ENCODE measurements at places on chromosomes 6 and 20.

DNA sequence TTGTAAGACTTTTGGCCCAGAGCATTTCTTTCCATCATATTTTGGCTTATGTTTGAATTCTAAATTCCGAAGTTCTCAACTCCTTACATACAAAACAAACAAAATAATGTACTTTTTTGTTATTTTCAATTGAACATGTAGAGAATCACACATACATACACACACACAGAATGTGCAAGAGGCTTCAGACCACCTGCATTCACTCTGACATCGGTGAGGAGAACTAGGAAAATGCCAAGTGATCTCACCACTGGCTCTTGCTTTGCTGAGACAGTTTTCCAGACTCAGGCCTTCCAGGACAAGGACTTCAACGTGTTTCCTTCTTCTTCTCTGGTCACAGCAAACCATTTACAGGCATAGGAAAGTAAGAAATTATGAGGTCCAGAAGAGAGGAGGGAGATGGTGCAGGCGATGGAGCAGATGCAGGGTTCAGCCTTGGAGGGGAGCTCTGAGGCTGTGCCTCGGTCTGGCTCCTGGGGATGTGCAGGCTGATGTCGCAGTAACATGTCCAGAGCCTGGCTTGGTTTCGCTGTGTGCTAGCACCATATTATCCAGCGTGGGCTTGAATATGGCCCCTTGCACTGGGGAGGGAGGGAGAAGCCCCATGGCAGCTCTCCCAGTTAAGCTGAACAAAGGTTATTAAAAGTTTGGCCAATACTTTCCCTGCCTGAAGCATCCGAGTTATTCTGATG, 93.4 kb downstream of the DACT2 start:
- no peak for DNase-seq

DNA sequence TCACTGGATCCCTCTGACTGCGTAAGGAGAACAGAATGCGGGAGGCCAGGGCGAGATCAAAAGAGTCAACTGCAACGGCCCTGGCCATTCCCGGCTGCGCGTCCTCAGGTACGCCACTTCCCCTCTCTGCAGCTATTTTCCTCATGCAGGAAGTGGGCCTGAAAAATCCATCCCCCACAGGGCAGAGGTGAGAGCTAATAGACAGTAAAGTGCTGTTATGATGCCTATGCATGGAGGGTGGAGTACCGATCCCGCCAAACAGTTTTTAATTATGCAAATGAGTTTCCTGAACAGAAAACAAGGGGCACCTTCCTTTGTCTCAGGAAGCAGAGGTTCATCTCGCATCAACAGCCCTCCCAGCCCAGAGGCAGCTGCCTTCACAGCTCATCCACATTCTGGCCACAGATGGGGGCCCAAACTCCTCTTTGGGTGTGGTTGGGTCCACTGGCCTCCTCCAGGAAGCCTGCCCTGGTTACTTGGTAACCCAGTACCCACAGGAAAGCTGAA, 9.3 kb downstream of the PREX1 start:
- no peak for DNase-seq

GRCh38 chr6:112879920-112880413, 532.8 kb downstream of the RFPL4B start:
- DNase-seq = no peak

DNA sequence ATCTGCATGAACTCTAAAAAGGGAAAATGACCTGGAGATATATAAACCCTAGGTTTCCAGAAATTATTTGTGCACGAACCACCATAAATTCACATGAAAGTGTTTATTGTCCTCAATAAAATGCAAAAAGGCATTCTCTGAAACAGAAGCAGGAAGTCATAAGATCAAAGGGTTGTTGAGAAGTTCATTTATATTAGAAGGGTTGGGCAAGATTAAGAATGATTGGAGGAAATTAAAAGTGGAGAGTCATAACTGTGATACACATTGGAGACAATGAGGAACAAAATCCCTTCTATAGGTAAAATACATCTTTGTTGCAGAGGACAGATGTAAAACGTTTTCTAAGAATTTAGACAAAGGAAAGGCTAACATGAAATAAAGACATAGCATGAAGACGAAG, 476.8 kb downstream of the CBLN4 start:
- DNase-seq = no peak

- DNase-seq = peak; percentile 4
Observed at GRCh38 chr6:4210629-4211419, 75.4 kb upstream of the ECI2 start.

- no peak for DNase-seq
Observed at GRCh38 chr6:29927275-29927569, 15.1 kb upstream of the HLA-A start.

DNA sequence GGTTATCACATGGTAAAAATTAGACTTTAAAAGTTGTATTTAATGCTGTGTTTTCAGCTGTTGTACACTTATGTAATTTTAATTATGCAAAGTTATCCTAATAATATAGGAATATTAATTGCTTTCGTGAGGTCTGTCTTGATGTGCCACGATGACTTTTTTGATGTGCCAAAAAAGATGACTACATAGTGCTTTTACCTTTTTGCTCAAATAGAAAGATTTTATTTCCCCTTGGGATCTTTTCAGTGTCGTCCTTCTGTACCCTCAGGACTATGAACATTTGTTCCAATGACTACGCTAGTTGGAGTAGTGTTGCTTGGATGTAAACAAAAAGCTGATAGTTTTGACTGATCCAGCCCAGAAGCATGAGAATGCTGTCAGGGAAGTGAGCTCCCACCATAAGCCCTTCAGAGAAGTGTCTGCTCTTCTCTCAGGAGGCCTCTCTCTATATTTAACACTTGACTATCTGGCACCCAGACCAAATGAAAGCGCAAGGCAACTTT, 1.2 kb upstream of the CD164 start:
- DNase-seq = no peak

GRCh38 chr6:135703621-135704020, 147.9 kb upstream of the PDE7B start:
- DNase-seq = no peak

DNA sequence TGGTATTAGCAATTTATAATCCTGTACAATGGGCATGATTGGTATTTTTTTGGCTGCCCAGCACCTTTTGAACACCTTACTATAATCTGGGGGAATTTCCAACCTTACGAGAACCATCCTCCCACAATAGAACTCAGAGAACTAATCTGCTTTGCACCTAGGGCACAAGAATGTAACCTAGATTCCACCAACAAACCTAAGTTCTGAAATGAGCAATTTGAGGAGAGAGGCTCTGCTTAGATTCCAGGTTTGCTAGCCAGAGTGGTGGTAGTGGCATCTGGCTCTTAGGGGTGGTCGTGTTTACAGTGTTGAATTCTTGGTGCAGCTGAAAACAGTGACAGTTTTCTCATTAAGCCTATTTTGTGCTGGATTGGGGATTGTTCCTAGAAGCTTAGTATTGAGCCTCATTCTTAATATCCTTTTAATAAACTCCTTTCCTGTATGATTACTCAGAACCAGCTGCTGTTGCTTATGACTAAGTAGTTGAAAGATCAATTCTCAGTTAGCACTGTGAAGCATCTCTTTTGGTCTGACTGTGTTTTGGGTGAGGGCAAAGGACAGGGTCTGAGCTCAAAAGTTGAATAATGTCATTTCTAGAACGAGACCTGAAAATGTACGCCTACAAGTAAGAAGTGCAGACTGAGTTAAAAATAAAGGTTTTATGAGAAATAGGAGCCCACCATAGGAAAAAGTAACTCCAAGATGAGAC, 385.6 kb downstream of the CDKAL1 start:
- DNase-seq = no peak

DNA sequence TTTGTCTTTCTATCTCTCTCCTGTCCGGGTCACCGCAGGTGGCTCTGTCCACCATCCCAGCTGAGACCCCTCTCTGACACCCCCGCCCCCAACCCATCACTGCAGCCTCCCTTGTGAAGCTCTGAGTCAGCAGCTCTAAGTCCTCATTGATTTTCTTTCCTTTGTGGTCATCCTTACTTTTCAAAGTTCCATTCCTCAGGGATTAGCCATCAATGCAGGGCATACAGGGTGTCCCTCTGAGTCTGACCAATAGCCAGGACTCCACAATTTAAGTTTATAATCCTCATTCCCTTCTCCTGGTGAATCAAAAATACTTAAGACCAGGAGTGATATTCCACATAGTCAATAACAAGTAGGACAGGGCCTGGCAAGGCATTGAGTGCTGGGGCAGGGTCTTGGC, 333.3 kb upstream of the CNR1 start:
- no peak for DNase-seq

DNA sequence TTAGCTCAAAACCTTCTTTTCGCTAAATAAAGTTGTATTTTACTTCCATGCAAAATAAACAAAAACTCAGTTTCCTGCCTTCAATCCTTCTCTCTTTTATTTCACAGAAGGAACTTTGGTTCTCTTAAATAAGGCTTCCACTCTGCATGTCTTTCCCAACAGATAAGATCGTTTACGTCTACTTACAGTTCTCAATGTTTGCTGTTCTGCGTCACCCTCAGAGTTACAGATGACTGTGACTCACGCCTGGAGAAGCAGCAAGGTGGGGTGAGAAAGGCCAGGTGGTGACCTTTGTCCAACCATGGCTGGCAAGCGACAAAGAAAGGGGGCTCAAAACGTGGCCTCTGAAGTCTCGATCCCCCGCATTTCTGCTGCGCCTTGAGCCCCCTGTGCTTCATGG, 51.4 kb upstream of the RPS6KA2 start:
- DNase-seq = no peak

DNA sequence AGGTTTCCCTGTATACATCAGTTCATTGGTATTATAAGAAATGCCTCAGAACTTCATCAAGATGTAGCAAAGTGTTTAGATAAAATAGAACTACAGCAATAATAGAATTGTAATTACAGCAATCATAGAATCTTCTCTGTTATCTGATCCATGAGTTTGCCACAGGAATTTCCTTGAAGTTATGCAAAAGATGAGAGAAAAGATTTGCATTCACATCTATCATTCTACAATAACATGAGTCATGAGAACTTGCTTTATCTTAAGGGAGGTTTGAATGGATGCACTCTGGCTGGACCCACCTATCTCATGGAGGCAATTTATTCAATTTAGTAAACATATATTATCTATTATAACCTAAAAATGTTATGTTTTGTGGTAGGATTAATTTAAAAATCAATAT, 329.8 kb upstream of the EPHA7 start:
- no peak for DNase-seq

GRCh38 chr6:150143516-150144293, 861 bp downstream of the PPP1R14C start:
- DNase-seq = peak; percentile 7

DNA sequence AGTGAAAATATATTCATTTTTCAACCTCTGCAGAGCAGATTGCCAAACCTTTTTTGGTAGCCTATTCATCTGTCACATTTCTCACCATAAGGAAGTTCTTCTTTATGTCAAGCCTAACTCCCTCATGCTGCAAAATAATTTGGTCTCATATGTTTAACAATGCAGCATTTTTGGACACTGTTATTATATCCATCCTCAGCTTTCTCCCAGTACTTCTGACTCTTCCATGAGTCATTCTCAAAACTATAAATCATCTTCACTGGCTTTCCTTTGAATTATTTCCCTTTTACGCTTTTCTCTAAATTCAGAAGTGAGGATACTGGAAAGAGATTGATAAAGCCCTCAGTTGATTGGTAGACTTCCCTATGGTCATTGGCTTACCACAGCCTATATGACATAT, 192.2 kb downstream of the TPBG start:
- DNase-seq = no peak

- DNase-seq = no peak
Observed at GRCh38 chr6:41790045-41790444, 2.6 kb downstream of the TOMM6 start.

GRCh38 chr6:71250099-71250602, 38.5 kb upstream of the OGFRL1 start:
- DNase-seq = no peak

DNA sequence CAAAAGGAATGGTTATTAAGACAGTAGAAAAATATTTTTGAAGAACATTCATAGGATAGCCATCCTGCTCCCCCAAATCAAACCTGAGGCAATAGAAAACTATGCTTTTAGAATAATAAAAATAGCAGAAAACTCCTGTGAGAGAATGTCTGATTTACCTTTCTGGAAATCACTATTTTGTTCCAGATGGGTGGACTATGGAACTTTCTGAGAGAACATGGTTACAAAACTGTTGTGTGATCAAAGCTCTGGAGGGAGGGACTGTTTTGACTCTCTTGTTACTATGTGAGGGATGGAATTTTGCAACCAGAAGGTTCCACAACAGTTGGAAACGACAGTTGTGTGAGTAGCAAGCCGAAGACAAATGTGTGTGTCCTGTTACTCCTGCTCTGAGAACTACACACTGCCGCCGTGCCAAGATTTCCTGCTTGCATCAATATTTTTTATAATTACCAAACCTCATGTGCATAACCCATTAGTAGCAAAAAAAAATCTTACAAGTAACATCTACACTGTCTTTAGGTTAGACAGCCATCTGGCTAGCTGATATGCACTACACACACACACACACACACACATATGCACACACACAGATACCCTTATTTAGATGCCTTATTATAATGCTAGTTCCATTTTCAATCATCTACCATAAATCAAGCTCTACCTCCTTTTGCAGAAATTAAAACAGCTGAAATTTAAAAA, 11.0 kb upstream of the HIVEP1 start:
- no peak for DNase-seq

- DNase-seq = no peak
Observed at GRCh38 chr6:164023535-164023934, 609.0 kb downstream of the QKI start.

GRCh38 chr20:10609770-10610169, 64.0 kb downstream of the JAG1 start:
- no peak for DNase-seq

DNA sequence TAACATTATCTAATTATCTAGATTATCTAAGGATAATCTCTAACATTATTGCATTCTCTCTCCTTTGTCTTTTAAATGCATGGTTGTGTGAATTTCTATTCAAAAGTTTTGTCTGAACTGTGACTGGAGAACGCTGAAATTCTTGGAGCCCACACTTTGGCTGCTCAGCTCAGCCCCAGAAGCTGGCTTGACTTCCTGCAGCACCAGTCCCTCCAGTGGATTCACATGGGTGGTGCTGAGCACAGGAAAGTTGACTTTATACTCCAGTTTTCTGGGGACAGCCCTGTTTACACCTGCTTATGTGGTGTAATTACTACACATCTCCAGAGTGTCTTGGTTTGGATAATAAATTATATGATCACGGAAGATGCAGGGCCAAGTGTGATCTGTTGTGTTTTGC, 255.1 kb upstream of the NOX3 start:
- no peak for DNase-seq

- DNase-seq = no peak
Observed at GRCh38 chr20:48632017-48632824, 195.6 kb downstream of the PREX1 start.

- no peak for DNase-seq
Observed at GRCh38 chr20:53959911-53960578, 110.3 kb downstream of the BCAS1 start.

- DNase-seq = no peak
Observed at GRCh38 chr6:100209323-100210136, 215.5 kb upstream of the MCHR2 start.
